ENCODE measurements at places on chromosomes 16 and 17.
A peak's percentile ranks its signal among the peaks of the same experiment; 100 is the strongest.

DNA sequence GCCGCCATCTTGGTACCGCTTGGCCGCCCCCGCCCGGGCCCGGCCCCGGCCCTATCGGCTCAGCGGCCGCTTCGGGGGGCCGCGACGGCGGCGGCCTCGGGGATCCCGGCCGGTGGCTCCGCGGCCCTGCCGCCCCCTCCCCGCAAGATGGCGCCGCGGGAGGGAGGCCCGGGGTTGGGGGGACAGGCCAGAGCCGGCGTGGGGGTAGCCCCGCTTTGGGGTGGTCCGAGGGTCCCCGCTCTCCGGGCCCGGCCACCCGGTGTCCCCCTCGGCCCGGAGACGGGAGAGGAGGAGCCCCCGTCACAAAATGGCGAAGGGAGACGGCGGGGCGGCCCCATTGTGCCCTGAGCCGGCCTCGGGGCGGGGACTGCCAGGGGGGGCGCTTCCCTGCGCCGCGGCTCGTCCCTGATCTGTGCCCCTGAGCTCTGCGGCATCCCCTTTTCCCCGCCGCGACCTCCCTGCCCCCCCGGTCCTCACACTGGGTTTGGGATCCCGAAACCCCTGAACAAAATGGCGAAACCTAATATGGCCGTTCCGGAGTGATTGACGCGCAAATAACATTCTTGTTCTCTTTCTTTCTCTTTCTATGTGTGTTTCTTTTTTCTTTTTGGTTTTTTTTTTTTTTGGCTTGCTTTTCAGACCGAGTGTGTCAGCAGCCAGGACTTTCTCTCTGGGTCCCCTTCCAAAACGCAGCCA is 986 bp downstream of the HAPSTR1 start:
- DNase-seq, result no peak

GRCh38 chr16:68387301-68387700 is 61.0 kb downstream of the SMPD3 start:
- no peak for DNase-seq

- peak; percentile 92 for DNase-seq
These were observed 1.2 kb upstream of the METTL26 start for GRCh38 chr16:637081-638018.

DNA sequence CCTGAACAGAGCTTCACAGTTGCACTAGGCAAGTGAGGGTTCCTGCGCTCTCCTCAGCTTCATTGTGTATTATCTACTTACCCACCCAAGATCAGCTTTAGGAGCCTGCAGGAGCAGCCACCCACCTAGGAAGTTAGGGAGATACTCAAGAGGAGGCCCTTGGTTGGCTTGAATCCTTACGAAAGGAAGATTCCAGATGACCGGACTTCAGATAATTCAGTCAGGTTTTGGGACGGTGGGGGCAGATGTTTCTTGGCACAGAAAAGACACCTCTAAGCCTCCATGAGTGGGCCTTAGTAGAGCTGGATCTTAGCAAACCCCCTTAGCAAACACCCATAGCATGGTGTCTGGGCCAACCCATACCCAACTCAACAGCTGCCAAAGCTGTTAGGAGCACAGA is 2.4 kb upstream of the CBFB start:
- DNase-seq, result no peak

- DNase-seq, result no peak
These were observed 8.2 kb downstream of the CORO6 start for GRCh38 chr17:29614349-29615047.
